ENCODE measurements at places on chromosomes 11 and 22.
A peak's percentile ranks its signal among the peaks of the same experiment; 100 is the strongest.

GRCh38 chr22:33447733-33448132 is 389.6 kb upstream of the SYN3 start:
- DNase-seq: no peak

DNA sequence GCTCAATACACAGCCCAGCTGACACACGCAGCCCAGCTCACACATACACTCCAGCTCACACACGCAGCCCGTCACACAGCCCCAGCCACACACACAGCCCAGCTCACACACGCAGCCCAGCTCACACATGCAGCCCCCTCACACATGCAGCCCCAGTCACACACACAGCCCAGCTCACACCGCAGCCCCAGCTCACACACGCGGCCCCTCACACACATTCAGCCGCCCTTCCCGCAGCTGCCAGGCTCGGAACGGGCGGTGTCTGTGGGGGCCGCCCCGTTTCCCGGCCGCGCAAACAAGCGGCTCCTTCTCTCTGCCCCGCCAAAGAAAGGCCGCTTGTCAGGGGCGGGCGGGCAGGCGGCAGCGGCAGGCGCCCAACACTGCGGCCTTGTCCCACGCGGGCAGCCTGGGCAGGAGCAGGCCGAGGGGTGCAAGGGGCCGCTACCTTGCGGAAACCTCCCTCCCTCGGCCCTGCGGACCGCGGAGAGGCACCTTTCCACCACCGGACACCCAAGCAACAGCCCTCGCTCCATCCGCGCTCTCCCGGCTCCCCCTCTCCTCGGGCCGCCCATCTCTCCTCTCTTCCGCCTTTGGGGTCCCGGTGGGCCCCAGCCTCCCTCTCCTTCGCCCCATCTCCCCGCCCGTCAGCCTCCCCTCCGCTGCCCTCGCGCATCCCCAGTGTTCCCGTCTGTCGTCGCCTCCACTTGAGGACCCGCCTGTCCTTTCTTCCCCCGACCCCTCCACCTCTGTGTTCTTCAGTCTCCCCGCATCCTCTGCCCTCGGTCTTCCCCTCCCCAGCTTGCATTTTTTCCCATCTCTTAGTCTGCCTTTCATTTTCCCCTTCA is 2.2 kb downstream of the PHLDB1 start:
- peak; percentile 25 for DNase-seq

DNA sequence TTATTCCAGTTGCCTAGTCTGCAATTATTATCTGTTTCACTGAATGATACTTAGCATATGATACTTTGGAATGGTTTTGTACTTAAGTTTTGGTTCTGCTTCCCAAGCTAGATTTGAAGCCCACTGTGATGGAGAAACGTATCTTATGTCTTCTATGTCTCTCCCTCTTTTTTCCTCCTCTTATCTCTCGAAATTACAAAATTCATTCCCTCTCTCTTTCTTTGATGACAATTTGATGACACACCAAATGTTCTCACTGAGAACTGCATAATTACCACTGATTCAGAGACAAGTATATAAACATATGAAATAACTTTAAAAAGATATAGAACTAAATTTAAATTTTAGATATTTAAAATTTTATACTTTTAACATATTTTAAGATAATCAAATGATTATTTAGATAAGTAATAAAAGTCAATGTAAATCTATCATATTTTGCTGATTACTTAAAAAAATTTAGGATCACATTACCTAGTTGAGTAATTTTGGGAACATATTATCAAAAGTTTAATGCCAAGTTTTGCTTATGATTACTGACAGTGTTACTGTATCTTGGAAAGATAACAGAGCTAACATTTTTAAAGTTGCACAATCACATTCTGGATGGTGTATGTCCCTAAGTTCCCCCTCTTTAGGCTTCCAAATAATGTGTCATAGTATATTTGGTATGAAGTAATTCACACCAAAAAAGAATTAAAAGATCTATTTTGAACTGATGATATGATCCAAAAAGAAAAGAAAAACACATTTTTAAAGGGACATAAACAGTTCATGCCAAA is 255.3 kb downstream of the SBF2 start:
- DNase-seq: no peak

DNA sequence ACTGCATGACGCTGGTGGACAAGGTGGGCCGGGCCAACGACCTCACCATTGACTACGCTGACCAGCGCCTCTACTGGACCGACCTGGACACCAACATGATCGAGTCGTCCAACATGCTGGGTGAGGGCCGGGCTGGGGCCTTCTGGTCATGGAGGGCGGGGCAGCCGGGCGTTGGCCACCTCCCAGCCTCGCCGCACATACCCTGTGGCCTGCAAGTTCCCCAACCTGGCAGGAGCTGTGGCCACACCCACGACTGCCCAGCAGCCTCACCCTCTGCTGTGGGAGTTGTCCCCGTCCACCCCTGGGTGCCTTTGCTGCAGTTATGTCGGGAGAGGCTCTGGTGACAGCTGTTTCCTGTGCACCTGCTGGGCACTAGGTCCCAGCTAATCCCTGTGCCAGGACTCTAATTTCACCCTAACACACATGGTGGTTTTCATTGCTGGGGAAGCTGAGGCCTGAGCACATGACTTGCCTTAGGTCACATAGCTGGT is 49.0 kb upstream of the PPP6R3 start:
- no peak for DNase-seq

DNA sequence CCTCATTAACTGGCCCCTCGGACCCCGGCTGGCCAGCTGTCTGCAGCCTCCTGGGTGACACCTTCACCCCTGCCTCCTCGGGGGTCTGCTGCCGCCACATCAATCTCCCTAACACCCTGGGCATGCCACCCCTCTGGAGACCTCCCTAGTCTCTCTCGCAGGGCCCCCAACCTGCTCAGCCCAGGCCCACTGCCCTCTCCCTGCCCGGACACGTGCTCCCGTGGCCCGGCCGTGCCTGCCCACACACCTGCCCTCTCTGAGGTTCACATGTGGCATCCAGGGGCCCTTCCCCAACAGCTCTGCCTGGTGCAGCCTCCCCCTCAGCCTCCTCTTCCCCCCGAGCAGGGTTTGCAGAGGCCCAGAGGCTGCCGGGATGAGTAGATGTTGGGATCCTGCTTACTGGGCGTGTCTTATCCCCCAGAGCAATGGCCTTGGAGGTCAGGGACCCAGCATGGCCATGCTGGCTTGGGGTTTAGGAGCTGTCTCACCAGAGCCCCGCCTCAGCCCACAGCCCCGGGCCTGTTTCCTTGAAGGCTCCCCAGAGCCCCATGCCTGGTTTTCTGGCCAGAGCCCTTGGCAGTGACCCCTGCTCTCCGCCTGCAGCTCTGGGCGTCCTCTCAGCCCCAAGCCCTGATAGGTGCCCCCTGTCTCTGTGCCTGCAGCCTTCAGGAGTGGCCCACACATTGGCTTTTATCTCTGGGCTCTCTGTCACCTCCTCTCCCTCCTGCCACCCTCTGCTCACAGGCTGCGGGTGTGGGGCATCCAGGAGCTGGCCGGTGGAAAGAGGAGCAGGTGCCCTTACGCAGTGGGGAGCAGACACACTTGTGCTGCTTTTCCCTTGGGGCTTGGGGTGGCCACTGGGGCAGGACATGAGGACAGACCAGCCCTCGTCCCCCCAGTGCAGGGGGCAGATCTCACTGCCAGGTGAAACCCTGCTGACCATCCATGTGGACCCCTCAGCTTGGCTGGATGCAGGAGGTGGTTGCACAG is 25.7 kb upstream of the SEPTIN5 start:
- DNase-seq: no peak

DNA sequence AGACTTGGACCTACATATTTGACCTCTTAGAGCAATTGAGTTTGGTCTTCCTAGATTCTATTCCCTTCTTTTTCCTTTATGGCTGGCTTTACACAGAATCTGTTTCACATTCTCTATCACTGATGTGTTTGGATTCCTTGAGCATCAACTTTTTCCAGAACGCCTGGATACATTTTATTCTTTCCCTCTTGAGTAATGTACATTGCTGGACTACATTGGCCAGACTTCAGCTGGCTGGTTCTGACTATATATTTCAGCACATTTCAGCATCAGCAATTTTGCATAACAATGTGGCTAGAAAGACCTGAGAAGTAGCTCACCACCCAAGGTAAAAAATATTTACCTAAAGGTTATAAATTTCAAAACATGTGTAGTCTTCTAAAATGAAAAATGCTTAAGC is 2198.2 kb upstream of the RAG2 start:
- DNase-seq: no peak

- DNase-seq: no peak
These were observed 106.7 kb upstream of the ASPHD2 start for GRCh38 chr22:26322179-26322905.

GRCh38 chr11:129275828-129276227 is 83.7 kb upstream of the ARHGAP32 start:
- no peak for DNase-seq

DNA sequence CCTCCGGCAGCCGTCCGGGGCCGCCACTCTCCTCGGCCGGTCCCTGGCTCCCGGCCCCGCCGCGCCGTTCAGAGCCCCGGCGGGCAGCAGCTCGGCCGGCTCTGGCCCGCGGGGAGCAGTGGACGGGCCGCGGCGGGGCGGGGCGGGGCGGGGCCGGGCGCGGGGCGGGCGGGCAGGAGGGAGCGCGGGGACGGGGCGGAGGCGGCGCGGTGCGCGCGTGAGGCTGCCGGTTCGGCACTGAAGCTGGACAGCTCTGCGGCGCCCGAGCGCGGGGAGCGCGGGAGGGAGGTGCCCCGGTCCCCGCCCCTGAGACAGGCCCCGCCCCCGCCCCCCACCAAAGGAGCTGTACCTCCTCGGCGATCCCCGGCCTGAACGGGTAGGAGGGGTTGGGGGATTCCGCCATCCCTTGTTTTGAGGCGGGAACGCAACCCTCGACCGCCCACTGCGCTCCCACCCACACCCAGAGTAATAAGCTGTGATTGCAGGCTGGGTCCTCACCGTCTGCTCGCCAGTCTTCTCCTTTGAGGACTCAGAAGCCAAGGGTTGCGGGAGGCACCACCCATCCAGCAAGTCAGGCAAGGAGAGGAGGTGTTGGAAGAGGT is at the start of gene DRD2:
TSS of gene DRD2 (minus strand) at position 239 of the 602 bp plus-strand sequence. CDS start 50,747 bp downstream, outside the sequence.
- DNase-seq: no peak

DNA sequence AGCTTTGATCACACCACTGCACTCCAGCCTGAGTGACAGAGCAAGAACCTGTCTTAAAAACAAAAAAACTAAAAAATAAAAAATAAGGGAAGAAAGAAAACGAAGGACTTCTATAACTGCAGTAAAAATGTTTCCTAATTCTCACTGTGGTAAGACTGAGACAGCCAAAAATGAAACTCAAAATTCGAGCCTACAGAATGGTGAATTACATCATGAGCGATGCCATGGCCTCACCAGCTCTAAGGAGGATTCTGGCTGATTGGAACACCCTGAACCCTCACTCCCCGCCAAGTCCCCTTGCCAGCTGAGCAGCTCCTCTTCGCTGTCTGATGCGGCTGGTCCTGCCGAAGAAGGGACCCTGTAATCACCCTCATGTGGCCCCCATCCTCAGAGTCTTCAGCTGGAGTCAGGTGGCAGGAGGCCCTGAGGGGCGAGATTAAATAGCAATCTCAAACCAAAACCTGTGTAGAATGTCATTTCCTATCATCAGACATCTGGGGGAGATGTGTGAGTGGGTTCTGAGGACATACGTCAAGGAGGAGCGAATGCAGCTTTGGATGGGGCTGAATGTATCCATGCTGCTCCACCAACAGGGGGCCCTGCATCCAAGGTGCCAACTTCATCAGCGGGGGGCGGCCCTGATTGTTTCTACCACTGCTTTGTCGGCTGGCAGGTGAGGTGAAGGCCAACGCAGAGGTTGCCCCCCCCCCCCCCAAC is 29.2 kb downstream of the PDGFB start:
- DNase-seq: no peak
